ENCODE measurements at places on chromosomes 7 and 10. TPM values are rescaled to one million over a fixed set of nuclear protein-coding genes. Genes with fewer than 3 reads are reported as not detected.
A peak's percentile ranks its signal among the peaks of the same experiment; 100 is the strongest.

DNA sequence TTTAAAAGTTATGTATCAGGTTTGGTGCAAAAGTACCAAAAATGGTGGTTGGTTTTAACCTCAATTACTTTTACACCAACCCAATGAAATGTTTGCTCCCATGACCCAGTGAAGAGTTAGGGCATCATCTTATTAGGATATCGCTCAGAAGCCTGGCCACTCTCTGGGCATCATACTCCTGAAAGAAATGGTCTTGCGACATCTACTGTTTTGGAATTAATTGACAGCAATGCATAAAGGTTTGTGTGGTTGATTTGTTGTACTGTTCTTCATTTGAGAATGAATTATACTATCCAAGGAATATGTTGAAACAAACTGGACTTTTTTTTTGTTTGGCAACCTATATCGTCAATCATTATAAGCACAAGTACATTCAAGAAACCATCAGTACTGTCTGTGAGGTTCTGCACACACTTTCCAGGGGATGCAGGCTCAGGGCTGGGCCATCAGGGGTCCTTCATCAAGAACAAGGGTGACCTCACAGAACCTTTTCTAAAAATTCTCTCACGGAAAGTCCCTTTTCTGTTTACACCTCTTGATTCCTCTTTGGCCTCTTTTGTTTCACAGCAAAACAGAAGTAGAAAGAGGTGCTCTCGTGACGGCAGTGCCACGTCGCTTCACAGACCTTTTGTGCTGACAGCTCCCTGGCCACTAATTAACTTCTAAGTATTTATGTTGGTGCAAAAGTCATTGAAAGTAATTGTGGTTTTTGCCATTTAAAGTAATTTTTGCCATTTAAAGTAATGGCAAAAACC, 117.2 kb upstream of the KLF6 start:
- DNase-seq: no peak

GRCh38 chr7:47227762-47228177, 354.1 kb downstream of the TNS3 start:
- peak; percentile 30 for DNase-seq

DNA sequence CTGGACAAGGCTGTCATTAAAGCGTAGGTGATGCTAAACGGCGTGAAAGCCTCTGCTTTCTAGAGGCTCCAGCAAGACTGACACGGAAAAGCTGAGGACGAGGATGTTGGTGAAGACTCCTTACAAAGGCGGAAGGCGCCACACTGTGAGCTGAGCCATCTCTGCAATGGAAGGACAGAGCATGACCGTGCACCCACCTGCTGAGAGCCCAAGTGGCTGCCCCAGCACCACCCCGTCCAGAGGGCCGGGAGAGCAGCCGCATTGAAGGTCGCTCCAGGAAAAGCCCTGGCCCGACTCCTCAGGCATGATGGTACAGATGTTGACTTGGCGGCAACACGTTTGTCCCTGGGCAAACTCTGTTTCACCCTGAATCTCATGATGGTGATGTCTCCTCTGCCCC, 492.7 kb downstream of the DNAJB6 start:
- DNase-seq: no peak

DNA sequence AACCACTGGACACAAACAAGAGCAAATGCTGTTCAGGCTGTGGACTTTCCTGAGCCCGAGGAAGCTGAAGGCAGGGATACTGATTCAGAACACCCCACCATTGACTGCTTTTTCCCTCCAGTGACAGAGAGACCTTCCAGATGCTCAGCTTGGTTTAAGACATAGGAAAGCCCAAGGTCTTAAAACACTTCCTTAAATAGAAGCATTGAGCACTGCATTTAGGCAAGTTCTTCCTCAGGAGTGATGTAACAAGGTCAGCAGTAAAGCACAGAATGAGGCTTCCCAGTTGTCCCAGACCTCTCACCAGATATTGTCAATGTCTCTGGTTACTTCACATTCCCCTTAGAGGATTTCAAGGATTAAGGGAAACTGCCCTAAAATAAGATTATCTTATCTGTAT, 19.6 kb upstream of the CDCA7L start:
- DNase-seq: no peak

- no peak for DNase-seq
Observed at GRCh38 chr7:134472572-134473244, 13.8 kb upstream of the AKR1B1 start.

GRCh38 chr10:69677985-69678654, 48.1 kb downstream of the FAM241B start:
- DNase-seq: no peak

DNA sequence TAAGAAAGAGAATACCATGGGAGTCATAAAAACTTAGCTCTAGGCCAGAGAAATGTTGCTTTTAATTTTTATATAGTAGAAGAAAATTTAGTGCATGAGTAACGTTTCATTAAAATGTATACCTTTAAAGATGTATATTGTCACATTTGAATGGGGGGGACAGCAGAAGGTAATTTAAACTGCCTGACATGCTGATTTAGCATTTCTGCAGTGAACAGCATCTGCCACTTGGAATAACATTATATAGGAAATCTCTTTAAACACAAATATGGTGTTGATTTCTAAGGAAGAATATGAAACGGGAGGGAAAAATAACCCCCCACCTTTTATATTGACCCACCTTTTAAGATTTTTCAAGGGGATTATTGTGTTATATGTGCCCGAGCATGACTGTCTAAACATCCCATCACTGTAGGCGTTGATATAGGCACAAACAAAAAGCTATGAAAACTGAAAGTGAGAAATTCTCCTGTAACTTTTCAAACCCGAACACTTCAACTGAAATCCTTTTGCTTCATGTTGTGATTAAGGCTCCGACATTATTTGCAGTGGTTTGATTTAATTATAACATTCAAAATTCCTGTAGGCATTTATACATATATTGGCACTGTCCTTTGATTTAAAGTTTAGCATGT, 244.7 kb upstream of the CELF2 start:
- DNase-seq: no peak

DNA sequence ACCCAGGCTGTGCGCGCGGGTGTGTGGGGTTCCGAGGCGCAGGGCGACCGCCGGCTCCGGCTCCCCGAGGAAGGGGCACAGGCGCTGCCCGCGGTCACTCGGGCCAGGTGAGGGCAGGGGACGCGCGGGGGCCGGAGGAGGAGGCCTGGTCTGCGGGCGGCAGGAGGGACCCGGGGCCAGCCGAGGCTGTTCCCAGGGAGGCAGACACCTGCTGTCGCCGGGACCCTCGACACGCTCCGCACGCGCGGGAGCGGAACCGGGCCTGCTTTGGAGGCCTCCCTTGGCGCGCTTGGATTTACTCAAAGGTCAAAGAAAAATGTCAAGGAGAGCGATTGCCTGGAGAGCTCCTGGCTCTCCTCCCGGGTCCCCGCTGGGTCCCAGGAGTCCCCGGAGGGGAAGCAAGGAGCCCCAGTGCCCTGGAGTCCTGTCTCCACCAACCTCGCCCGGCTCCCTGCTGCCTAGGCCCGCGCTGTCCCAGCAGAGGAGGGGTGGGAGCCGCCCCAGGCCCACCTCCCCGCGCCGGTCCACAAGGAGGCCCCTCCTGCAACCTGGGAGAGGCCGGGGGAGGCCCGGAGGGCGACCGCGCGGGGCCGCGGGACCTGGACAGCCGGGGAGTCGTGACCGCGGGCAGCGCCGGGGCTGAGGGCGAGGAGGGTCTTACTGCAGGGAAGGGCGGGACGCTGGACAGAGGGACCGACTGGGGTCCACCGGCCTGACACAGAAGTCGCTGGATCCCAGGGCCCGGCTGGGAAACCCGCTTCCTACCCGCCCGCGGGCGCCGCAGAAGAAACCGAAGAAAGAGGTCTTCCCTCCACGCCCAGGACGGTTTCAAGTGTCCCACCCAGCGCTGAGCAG, 348.9 kb downstream of the DNAJB6 start:
- no peak for DNase-seq

DNA sequence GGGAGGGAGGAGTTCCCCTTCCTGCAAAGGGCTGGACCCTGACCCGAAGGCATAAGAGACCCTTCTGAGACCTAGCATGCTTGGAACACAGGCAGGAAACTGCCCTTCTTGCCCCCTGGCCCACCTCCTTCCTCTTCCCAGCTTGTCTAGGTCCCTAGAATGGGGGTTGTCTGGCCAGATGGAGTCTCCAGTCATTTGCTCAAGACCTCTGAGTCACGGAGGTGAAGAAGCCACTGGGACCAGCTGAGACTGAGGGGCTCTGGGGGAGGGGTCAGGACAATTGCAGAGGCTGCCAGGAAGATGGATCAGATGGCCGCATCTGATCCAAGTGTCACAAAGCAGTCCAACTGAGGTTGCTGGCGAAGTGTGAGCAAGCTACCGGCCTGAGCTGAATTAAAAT, 46.2 kb downstream of the COL13A1 start:
- DNase-seq: no peak

- DNase-seq: no peak
Observed at GRCh38 chr10:58578366-58578765, 65.7 kb downstream of the BICC1 start.

- no peak for DNase-seq
Observed at GRCh38 chr7:50618281-50618680, 53.1 kb upstream of the DDC start.

DNA sequence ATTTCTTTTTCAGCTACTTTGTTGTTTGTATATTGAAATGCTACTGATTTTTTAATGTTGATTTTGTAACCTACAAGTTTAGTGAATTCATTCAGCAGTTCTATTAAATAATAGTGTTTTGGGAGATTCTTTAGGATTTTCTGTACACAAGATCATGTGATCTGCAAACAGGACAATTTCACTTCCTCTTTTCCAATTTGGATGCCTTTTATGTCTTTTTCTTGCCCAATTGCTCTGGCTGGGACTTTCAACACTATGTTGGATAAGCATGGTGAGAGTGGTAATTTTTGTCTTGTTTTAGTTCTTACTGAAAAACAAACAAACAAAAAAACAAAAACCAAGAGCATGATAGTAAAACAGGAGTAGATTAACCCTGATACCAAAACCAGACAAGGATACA, 316.2 kb downstream of the ATRNL1 start:
- DNase-seq: no peak

DNA sequence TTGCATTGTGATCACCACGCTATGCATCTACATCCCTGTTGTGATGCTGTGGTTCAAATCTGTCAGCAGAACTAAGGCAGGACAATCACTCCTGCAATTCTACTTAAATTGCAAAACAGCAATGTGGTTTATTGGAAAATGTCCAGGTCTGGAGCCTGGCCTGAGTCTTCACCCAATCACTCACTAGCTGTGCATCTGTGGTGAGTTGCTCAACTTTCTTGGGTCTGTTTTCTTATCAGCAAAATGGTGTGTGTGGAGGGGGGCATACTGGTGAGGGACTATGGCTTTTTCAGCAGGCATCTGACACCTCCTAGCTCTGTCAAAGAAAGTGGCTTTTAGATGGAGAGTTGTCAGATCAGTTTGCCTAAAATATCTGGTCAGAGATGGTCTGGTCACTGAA, 108.3 kb upstream of the FEZF1 start:
- no peak for DNase-seq

- no peak for DNase-seq
Observed at GRCh38 chr10:52216852-52217251, 97.2 kb upstream of the DKK1 start.

- DNase-seq: peak; percentile 71
Observed at GRCh38 chr10:73998929-73999691, 1.2 kb downstream of the VCL start.

GRCh38 chr7:78441737-78442136, 643.2 kb downstream of the PHTF2 start:
- DNase-seq: no peak

- no peak for DNase-seq
Observed at GRCh38 chr7:108716783-108717182, 147.1 kb downstream of the DNAJB9 start.

The RBP4 gene
- 165 TPM for total RNA-seq

The VWDE gene
- 8.8 TPM for total RNA-seq

The ANKRD22 gene
- total RNA-seq: not detected

The RAB19 gene
- total RNA-seq: not detected

The CALCR gene
- 0.08 TPM for total RNA-seq

The EVX1 gene
- not detected for total RNA-seq

The FKBP6 gene
- not detected for total RNA-seq

The RSPH10B gene
- not detected for total RNA-seq

Measured in left cardiac atrium (tissue), 4 donors.